IgD-negative memory B cell (primary cell): ENCODE measurements at places on chromosomes 3 and 15. TPM values are rescaled to one million over a fixed set of nuclear protein-coding genes. Genes with fewer than 3 reads are reported as not detected.

Gene RYR3
- polyA plus RNA-seq = 0.08 TPM

Gene GABRR3
- not detected for polyA plus RNA-seq

Gene PIF1
- 2.4 TPM for polyA plus RNA-seq

Gene CPEB1
- 0.11 TPM for polyA plus RNA-seq

Gene COL6A6
- polyA plus RNA-seq = not detected

Gene ERICH6
- polyA plus RNA-seq = 0.41 TPM

Gene MAP3K13
- 53.4 TPM for polyA plus RNA-seq

Gene AQP9
- polyA plus RNA-seq = not detected

Gene CHRD
- polyA plus RNA-seq = not detected

Gene DPPA4
- polyA plus RNA-seq = not detected

Gene NAALADL2
- not detected for polyA plus RNA-seq

Gene GABRG3
- not detected for polyA plus RNA-seq

Gene SERPINI1
- polyA plus RNA-seq = 19.1 TPM

Gene CCR8
- polyA plus RNA-seq = not detected

Gene CD86
- 85.1 TPM for polyA plus RNA-seq

Gene ZIC1
- polyA plus RNA-seq = not detected

Gene SSR3
- 115 TPM for polyA plus RNA-seq

Gene COLQ
- not detected for polyA plus RNA-seq

Gene GOLGA6B
- not detected for polyA plus RNA-seq

Gene PCCB
- 40.3 TPM for polyA plus RNA-seq

Gene PP2D1
- 0.64 TPM for polyA plus RNA-seq

Gene LINGO1
- polyA plus RNA-seq = not detected

Gene CHDH
- 0.45 TPM for polyA plus RNA-seq

Gene ZNF660
- not detected for polyA plus RNA-seq

Gene LRRC31
- polyA plus RNA-seq = not detected

Gene PEAK1
- 5.8 TPM for polyA plus RNA-seq

Gene CCDC32
- 131 TPM for polyA plus RNA-seq

Gene CLDN16
- polyA plus RNA-seq = not detected

Gene PLIN1
- not detected for polyA plus RNA-seq

Gene ADIPOQ
- polyA plus RNA-seq = not detected

Gene SKOR1
- not detected for polyA plus RNA-seq

Gene C3orf49
- polyA plus RNA-seq = not detected

Gene PRR20G
- not detected for polyA plus RNA-seq

Gene CCDC14
- 2.6 TPM for polyA plus RNA-seq

Gene PIGB
- 26.1 TPM for polyA plus RNA-seq

Gene ADAMTS17
- polyA plus RNA-seq = not detected

Gene FBXO40
- 0.18 TPM for polyA plus RNA-seq

Gene CAV3
- polyA plus RNA-seq = not detected

Gene GP5
- 0.05 TPM for polyA plus RNA-seq

Gene MYRIP
- polyA plus RNA-seq = 0.11 TPM

Gene CYP8B1
- polyA plus RNA-seq = not detected

Gene STRIT1
- polyA plus RNA-seq = not detected

Gene GOLGA8K
- not detected for polyA plus RNA-seq

Gene GRIP2
- polyA plus RNA-seq = not detected

Gene FURIN
- 9.7 TPM for polyA plus RNA-seq

Gene GPR62
- polyA plus RNA-seq = not detected

Gene DUOXA2
- not detected for polyA plus RNA-seq

Gene CSTA
- not detected for polyA plus RNA-seq

Gene CHL1
- 4.1 TPM for polyA plus RNA-seq

Gene ELL3
- 9.3 TPM for polyA plus RNA-seq

Gene TMEM87A
- polyA plus RNA-seq = 39.2 TPM

Gene TMEM62
- polyA plus RNA-seq = 18.0 TPM

Gene TM4SF4
- polyA plus RNA-seq = not detected

Gene BCHE
- not detected for polyA plus RNA-seq

Gene PPP2R3A
- 0.06 TPM for polyA plus RNA-seq
